Daoy (cell line): ENCODE measurements at places on chromosomes 11 and 22. TPM values are rescaled to one million over a fixed set of nuclear protein-coding genes. Genes with fewer than 3 reads are reported as not detected.

Gene SYNGR1
- 1.4 and 2.7 TPM in 2 replicates for total RNA-seq

Gene MCHR1
- not detected in 2 replicates for total RNA-seq

Gene ADSL
- total RNA-seq = 285 and 350 TPM in 2 replicates

Gene VPS26B
- total RNA-seq = 13.2 and 19.2 TPM in 2 replicates

Gene C22orf15
- total RNA-seq = not detected in 2 replicates

Gene CABP2
- total RNA-seq = not detected in 2 replicates

Gene GLYAT
- not detected in 2 replicates for total RNA-seq

Gene SPON1
- 0.09 and 0.11 TPM in 2 replicates for total RNA-seq

Gene GTSE1
- total RNA-seq = 21.1 and 27.8 TPM in 2 replicates

Gene TRPC6
- not detected in 2 replicates for total RNA-seq

Gene CHRM1
- total RNA-seq = not detected in 2 replicates

Gene MS4A6E
- total RNA-seq = not detected in 2 replicates

Gene MPPED2
- total RNA-seq = 0.74 TPM in 1 of 2 replicates, not detected in the other

Gene CHADL
- 0.46 TPM in 1 of 2 replicates, not detected in the other for total RNA-seq

Gene CARD10
- total RNA-seq = 24.0 and 25.9 TPM in 2 replicates

Gene SLC25A22
- 11.8 and 14.1 TPM in 2 replicates for total RNA-seq

Gene MRGPRF
- not detected in 2 replicates for total RNA-seq

Gene MUC2
- not detected in 2 replicates for total RNA-seq

Gene MS4A1
- not detected in 2 replicates for total RNA-seq

Gene C11orf65
- 0.29 and 9.4 TPM in 2 replicates for total RNA-seq

Gene MYBPC3
- total RNA-seq = not detected in 2 replicates

Gene KCNJ5
- not detected in 2 replicates for total RNA-seq

Gene RNF121
- 30.6 and 33.9 TPM in 2 replicates for total RNA-seq

Gene OR6A2
- 0.06 TPM in 1 of 2 replicates, not detected in the other for total RNA-seq

Gene NAV2
- 1.8 and 2.1 TPM in 2 replicates for total RNA-seq

Gene APOL1
- 15.2 and 20.0 TPM in 2 replicates for total RNA-seq

Gene SLC22A12
- not detected in 2 replicates for total RNA-seq

Gene OR4A47
- total RNA-seq = not detected in 2 replicates

Gene MICAL2
- 135 and 178 TPM in 2 replicates for total RNA-seq

Gene SLC15A3
- total RNA-seq = 3.0 and 3.9 TPM in 2 replicates

Gene MOGAT2
- total RNA-seq = not detected in 2 replicates

Gene SCARF2
- total RNA-seq = 9.3 and 9.5 TPM in 2 replicates

Gene DLG2
- total RNA-seq = 0.42 and 2.3 TPM in 2 replicates

Gene MS4A4E
- total RNA-seq = not detected in 2 replicates

Gene MPPED1
- not detected in 2 replicates for total RNA-seq

Gene PNPLA5
- not detected in 2 replicates for total RNA-seq
